DMS 273 treated with DMSO at 0.1 percent for 48 hours (cell line): ENCODE measurements at places on chromosomes 13 and 19.

DNA sequence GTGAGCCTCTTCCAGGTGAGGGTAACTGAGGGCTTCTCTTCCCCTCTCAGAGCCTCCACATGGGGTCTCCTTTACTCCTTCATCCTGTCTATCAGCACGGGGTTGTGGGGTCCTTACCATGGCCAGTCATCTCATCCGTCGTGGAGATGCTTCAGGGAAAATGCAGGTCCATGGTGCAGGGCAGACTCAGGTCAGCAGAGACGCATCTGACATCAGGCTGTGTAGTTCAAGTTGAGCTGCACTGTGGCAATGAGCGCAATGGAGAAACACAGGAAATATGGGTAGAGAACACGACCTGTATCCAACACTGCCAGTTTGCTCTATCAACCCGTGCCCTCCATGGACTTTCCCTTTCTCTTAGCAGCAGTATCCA, 13.9 kb downstream of the LILRA5 start:
- DNase-seq = no peak

DNA sequence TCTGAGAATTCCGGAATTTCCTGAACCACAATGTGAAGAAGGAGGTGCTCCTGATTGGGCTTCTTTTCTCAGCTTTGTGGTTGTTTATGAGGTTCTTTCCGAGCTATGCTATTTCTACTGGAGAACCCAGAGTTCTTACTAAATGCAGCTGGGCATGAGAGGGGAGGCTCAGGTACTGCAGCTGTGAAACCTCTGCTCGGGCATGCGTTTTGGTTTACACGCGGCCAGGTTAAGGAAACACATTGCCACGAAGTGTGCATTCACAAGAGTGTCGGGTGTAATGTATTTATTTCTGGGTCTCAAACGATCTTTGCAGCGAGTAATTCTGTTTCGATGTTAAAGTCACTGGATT, 661 bp upstream of the MIR17HG start:
- DNase-seq = no peak

- DNase-seq = no peak
Measured at GRCh38 chr19:12244370-12244769, 50.3 kb downstream of the ZNF44 start.

GRCh38 chr13:43134868-43135267, 111.5 kb downstream of the DNAJC15 start:
- DNase-seq = peak; percentile 33

- no peak for DNase-seq
Measured at GRCh38 chr13:90760639-90761038, 586.8 kb upstream of the MIR17HG start.

GRCh38 chr13:77866971-77867370, 51.7 kb downstream of the EDNRB start:
- DNase-seq = no peak

GRCh38 chr13:100815476-100816046, 141.0 kb upstream of the TMTC4 start:
- no peak for DNase-seq

- DNase-seq = no peak
Measured at GRCh38 chr19:31144075-31144870, 205.0 kb downstream of the TSHZ3 start.

DNA sequence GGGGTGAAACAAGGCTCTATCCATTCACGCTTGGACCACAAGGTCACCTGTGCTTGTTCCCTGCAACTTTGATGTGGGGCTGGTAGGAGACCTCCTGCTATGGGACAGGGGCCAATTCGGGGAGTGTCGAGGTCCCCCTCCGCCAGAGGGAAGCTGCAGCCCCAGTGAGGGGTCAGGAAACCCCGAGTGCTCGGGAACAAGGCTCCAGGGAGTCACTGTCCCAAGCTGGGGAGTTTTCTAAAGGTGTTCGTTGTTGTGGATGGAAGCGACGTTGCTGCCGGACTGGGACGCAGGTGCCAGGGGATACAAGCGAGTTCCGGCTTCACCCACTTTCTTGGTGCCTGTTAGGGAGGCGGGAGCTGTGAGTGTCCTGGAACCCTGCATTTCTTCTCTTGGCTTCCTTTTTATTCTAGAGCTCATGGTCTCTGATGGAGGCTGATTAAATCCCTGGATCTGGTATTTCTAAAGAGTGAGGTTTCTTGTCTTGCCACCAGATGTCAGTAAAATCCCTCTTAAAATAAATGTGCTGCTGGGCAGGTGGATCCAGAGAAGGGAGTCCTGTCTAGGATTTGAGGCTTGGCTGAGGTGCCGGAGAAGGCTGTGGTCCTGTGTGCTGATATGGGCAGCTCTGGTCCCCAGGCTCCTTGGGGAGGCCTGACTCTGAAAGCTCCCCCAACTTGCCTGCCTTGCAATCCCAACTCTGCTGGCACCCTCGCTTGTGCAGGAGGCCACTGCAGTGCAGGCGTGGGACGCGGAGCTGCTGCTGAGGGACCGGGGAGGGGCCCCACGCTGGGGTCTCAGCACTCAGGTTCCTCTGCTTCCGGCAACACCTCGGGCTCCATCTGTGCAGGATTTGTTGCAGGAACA, 153.9 kb downstream of the TEX29 start:
- no peak for DNase-seq

DNA sequence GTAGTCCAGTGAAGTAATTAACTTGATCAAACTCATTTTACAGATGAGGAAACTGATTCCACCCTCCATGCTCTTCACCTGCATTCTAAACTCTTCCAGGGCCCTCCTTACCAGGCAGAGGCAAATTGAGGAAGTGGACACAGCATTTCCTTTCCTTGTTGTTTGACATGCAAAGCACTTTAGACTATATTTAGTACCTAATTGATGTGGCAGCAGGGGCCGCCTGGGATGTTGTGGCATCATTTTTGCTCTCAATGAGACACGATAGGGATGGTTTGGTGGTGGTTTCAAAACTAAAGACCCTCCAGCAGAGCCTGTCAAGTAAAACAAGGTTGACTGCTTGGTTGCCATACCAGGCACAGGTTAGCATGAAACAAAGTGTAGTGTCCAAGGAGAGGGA, 7.9 kb downstream of the SIPA1L3 start:
- DNase-seq = no peak

- no peak for DNase-seq
Measured at GRCh38 chr19:3405261-3405653, 38.9 kb downstream of the NFIC start.

DNA sequence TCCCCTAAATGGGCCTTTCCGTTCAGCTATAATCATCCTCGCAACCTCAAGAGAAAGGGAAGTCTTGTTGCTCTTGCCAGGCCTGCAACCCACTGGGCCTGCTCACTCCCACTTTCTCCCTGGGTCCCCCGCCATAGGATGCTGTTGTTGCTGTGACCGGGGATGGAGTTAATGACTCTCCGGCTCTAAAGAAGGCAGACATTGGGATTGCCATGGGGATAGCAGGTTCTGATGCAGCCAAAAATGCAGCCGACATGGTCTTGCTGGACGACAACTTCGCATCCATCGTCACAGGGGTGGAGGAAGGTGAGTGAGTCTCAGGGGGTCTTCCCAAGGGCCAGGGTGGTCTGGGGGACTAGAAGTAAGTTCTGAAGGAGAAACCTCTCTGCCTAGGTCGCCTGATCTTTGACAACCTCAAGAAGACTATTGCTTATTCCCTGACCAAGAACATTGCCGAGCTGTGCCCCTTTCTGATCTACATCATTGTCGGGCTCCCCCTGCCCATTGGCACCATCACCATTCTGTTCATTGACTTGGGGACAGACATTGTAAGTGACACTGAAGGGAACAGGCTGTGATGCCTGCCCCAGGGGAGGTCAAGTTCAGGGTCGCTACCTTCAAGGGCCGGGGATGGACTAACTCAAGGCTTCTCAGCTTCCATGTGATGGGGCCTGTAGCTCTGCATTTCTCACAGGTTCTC, 26.8 kb downstream of the ATP12A start:
- no peak for DNase-seq

DNA sequence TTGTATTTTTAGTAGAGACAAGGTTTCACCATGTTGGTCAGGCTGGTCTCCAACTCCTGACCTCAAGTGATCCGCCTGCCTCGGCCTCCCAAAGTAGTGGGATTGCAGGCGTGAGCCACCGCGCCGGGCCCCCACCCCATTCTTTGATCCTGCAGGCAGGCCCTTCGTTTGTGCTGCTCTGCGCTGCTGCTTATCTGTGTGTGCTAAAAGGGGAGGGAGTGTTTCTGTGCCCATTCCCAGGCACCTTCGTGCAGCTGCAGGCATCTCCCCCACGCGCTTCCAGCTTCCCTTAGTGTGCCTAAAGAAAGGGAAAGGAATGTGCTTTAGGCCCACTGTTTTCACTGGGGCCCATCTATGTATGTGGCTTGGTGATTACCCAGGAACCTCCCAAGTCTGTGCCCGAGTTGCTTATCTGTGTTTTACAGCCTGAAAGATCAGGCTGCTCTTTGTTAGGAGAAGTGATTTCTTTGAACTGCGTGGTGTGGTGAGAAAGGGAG, 27.2 kb downstream of the EPN1 start:
- no peak for DNase-seq

GRCh38 chr13:91318886-91319285, 28.6 kb upstream of the MIR17HG start:
- DNase-seq = no peak

DNA sequence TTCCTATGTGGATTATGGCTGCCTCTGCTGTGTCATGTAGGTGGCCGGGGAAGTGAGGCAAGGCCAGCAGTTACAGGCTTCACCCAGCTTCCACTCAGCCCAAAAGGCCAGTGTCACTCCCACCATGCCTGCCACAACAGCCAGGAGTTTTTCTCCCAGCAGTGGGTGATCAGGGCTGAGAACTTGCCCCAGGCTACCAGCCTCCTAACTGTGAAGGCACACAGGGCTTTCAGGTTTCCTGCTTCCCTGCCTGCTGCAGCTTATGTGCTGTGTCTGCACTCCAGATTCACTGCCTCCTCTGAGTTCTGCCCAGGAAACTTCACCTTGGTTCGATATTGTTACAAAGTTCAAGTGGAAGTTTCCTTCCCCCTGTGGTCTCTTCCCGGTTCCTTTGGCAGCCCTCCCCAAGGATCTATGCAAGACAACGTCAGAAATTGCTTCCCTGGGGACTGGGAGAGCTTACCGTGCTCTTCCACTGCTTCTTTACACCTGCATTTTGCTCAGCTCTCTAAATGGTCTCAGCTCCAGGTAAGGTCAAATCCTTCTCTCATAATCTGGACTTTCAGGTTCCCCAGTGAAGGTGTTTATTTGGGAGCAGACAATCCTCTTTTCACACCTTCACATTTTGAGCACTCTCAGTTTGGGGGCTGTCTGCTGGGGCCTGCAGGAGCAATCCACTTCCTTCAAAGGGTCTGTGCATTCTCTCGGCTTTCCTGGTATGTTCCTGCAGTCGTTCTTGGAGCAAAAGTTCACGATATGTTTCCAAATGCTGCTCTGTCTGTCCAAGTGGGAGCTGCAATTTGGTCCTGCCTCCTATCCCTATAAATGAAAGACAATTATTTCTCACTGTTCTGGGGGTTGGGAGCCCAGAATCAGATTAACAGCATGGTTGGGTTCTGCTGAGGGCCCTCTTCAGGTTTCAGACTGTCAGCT, 1730.1 kb upstream of the PRR20A start:
- DNase-seq = no peak

DNA sequence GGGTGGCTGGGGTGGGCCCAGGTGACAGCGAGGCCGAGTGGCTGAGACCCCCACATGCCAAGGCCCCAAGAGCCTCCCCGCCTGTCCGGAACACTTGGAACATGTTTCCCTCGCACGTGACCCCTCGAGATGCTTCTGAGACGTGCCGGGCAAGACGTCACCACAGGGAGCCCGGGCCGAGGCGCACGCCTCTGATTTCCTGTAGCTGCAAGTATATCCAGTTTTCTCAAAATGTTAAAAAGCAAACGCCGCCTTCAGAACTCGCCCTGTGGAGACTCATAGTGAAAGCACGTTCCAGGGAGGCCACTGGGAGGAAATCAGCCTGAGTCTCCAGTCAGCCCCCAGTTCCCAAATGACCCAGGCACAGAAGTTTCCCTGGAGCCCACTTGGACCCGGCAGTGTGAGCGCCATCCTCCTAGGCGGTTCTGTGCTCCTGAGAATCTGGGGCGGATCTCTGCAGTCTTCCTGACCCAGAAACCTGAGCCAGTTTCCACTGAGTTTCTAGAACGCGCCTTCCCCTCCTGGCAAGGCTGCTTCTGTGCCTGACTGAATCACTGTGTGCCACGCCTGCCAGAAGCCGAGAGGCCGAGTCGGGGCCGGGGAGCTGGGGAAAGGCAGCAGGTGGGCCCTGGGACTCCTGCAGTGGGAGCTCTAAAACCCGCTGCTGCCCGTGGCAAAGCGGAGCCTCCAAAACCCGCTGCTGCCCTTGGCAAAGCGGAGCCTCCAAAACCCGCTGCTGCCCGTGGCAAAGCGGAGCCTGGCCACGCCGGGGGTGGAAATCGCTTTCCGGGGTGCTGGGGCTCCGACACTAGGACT, 179.3 kb downstream of the KDM4B start:
- no peak for DNase-seq

DNA sequence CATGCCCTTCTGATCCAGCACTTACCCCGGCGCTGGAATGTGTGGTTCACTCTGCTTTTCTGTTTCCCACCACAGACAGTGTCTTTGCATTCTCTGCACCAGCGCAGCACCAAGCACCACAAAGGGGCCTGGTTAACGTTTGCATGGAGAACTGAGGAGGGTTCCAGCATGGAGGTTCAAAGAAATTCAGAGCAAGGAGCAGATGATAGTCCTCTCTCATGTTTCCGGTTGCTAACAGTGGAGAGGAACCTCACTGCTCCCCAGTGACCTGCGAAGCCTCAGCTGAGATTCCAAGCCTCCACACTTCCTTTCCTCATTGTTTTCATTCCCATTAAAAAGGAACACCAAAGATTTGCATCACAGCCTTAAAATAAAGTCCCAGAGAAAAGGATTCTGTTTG, 99.7 kb downstream of the STARD13 start:
- DNase-seq = no peak

- DNase-seq = no peak
Measured at GRCh38 chr13:29161676-29162075, 341.5 kb downstream of the MTUS2 start.

GRCh38 chr13:23656637-23657371, 86.6 kb downstream of the TNFRSF19 start:
- DNase-seq = peak; percentile 90

DNA sequence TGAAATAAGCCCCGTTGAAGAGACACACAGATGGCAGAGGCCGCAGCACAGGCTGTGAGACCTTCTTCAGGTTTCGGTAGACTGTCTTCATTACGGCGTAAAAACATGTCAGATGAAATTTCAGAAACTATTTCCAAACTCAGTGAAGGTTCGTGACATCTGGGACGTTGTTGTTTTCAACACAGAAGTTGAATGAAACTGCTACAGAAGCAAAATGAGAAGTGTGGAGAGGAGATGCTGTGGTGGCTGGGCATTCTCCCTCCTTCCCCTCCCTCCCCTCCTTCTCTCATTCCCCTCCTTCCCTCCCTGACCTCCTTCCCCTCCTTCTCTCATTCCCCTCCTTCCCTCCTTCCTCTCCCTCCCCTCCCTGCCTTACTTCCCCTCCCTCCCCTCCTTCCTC, 113.6 kb downstream of the ATP11A start:
- DNase-seq = no peak

GRCh38 chr19:7959211-7959610, 15.7 kb upstream of the TIMM44 start:
- DNase-seq = no peak

GRCh38 chr13:94351292-94351990, 128.0 kb downstream of the DCT start:
- no peak for DNase-seq
